ENCODE measurements at places on chromosomes 16 and 17. TPM values are rescaled to one million over a fixed set of nuclear protein-coding genes. Genes with fewer than 3 reads are reported as not detected.

CCDC200 gene
- not detected for total RNA-seq

NEUROD2 gene
- total RNA-seq, result not detected

DOC2A gene
- total RNA-seq, result 0.33 TPM

HOXB13 gene
- 0.62 TPM for total RNA-seq

CBFA2T3 gene
- not detected for total RNA-seq
